ENCODE measurements at places on chromosomes 5 and 9.

GRCh38 chr9:101636247-101636646, 41.5 kb upstream of the PPP3R2 start:
- DNase-seq: no peak

GRCh38 chr5:10441992-10442435, 335 bp downstream of the ROPN1L start:
- DNase-seq: no peak

DNA sequence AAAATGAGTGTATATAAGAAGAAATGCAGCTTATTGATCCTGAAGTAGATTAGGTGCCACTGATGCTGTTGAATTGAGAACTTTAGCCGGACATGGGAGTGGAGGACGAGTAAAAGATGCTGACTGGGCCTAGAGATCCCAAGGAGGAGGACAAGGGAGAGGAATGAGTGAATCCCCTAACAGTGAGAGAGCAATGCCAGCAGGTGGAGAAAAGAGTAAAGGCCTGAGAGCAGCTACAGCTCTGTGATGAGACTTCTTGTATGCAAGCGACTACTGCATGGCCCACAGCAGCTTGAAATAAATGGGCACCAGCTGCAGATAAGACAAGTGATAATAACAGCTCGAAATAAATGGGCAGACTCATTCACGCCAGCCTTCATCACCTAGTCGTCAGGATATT, 44.5 kb upstream of the JMY start:
- no peak for DNase-seq

DNA sequence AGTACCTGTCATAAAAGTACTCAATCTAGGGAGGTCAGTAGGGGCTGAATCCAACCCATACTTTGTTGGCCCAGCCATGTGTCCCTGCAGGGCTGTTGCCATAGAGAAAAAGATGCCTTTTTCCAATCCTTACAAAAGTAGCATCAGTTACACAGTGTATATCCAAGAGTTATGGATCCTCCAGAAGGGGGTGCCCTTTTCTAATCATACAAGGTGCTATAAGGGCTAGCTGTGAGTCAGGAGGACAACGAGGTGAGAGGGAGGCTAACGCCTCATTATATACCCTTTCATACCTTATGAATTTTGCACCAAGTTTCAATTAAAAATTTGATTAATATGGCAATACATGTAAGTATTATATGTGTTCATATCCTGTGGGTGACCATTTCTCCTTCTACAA, 4.8 kb downstream of the KIAA0825 start:
- DNase-seq: peak; percentile 24

GRCh38 chr5:58439094-58439644, 20.7 kb downstream of the PLK2 start:
- DNase-seq: no peak

GRCh38 chr5:110547495-110547894, 179.0 kb downstream of the TMEM232 start:
- DNase-seq: no peak

DNA sequence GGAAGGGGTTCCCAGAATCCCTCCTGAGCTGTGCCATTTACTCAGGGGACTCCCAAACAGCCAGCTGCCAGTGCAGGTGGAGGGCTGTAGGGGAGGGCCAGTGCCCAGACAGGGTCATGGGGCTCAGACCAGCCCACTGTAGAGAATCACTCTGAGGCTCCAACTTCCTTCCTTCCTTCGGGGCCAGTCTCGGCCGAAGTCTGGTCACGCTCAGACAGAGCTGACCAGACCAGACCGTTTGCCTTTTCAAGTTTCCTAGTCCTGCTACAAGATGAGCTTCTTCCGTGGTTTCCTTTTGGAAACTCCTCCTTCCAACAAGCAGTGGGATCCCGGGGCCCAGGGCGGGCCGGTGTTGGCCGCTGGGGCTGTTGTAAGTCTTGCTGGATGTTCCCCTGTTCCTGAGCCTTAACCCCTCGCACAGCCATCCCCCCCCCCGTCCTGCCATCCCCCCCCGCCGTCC, 52.6 kb downstream of the SAR1B start:
- no peak for DNase-seq

DNA sequence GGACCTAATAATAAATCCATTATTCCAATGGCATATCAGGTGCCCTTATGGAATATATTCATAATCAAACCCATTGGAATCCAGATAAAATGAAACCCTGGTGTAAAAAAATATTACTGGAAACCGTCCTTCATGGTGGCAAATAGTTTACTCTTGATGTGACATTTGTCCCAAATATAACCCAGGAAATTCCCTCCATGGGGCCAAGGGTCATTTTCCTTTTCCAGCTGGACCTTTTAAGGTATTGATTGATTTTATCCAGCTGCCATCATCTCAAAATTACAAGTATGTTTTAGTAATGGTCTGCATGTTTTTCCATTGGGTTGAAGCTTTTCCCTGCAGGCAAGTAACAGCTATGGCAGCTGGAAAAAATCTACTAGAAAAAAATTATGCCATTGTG, 8.4 kb upstream of the UGT3A1 start:
- DNase-seq: no peak

- DNase-seq: no peak
Observed at GRCh38 chr5:126383246-126383645, 40.0 kb upstream of the GRAMD2B start.

DNA sequence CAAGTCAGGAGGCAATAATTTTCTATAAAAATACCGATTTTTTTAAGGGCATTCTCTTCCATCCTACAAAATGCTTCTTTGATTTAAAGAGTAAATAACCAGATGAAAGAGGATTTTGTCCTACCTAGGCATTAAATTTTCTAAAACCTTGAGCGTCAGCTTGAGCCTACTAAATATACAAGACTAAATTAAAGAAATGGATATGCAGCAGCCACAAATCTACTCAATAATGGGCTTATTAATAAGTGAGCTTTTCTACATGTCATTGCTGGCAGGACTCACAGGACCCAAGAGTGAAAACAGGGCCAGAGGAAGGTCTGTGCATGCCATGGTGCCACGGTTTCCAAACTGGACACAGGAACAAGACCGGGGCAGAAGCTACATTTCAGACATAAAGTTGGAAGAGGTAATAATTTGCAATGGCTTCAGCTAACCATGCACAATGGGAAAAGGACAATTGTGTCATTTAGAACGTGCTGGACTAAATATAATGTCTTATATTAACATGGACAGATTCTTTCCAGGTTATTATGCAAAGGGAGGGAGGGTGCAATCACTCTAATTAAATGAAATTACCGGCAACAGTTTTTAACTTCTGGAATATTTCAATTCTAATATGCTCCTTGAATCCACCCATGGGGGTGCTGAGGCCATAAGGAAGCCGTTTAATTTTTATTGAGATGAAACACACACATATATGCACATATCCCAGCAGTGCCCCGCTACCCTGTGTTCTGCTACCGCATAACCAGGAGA, 5.2 kb downstream of the WHRN start:
- no peak for DNase-seq

DNA sequence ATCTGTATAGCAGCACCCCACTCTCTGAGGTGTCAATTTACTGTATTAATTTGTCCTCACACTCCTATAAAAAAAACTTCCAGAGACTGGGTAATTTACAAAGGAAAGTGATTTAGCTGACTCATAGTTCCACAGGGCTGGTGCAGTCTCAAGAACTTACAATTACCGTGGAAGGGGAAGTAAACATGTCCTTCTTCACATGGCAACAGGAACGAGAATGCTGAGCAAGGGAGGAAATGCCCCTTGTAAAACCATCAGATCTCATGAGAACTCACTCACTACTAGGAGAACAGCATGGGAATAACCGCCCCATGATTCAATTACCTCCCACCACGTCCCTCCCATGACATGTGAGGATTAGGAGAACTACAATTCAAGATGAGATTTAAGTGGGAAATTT, 602.6 kb downstream of the MTRR start:
- DNase-seq: no peak

DNA sequence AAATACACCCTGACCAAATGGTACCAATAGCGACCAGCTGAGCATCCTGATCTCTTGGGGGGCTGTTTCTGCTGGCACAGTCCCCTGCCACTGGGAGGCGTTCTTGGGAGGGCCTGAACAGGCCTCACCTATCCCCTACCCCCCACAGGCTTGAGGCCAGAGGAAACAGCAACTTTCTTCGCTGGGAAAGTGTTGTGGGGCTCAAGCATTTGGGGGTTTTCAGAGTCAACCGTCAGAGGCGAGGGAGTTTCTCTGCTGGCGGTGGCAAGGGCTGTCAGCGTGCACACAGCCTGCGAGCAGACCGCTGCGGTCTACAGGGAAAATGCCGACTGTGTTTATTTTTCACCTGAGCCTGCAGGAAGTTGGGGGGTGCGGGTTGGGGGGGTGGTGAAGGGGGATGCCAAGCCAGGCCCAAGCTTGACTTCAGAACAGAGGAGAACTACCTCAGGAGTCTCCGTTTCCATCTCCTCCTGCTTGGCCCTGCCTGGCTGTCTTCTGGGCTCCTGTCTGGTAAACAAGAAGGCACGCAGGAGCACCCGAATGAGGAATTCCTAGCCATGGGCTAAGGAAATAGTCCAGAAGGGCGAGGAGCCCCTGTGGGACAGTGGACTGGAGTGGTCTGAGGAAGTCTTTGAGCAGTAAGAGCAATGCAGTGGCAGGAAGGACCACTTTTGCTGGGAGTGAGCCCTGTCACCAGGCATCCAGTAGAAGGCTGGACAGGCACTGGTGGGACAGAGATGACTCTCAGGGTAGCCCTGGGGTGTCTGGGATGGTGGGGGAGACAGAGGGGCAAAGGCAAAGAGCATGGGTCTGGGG, 18.1 kb downstream of the TCF7 start:
- DNase-seq: peak; percentile 91

GRCh38 chr5:139492700-139493192, 10.2 kb upstream of the STING1 start:
- DNase-seq: no peak

DNA sequence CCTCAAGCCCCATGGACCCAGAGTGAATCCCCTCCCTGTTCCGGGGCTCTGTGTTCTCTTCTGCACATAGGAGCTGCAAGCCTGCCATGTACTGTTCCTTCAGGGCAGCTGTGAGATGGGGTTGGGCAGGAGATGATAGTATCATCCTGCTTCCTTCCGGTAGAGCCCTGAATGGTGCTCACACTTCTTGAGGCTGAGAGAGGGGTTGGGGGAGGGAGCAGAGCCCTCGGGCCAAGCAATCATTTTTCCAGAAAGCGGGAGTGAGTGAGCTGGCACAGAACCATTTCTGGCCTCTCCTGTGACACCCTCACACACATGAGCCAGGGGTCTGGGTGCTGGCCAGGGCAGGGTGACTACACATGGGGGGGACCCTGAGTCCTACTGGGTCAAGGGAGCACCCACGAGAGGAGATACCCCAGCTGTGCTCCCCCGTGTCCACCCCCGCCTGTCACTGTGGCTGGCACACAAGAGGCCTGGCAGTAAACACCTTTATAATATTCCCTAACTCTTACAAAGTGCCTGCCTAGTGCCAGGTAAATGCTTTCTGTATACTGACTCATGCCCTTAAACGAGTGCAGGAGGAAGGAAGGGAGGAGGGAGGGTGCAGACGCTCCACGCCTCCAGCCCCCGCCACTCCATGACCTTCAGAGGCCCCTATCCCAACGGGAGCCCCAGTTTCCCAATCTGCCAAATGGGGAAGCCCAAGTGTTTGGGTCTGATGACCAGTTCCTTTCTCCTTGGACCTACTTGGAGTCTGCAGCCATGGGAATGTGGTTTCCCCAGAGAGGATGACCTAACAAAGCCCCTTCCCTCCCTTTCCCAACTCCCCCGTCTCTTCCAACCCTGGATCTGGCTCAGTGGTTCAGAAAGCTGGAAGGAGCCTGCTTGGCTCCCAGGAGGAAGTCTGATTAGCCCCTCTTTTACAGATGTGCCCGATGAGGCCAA, 15.5 kb downstream of the AKNA start:
- DNase-seq: peak; percentile 71

GRCh38 chr5:102747386-102748166, 7.5 kb upstream of the PAM start:
- no peak for DNase-seq

DNA sequence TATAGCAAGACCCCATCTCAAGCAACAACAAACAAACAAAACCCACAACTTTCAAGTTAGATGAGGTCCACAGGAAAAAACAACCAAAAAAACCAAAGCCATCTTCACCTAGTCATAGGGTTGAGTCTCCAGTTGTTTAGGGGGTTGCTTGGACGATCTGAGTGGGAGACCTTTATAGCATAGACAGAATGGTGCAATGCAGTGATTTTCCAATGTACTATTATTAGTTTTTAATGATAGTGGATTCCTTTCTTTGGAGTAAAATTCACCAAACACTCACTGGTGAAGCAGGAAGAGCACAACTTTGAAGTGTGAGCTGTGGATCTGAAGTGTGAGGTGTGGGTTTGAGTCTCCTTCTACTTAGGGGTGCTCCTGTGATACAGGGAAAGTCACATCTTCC, 67.0 kb upstream of the KLF9 start:
- DNase-seq: no peak

- no peak for DNase-seq
Observed at GRCh38 chr9:129567329-129567728, 53.6 kb downstream of the C9orf50 start.

- DNase-seq: no peak
Observed at GRCh38 chr9:127273326-127273725, 8.8 kb downstream of the GARNL3 start.

DNA sequence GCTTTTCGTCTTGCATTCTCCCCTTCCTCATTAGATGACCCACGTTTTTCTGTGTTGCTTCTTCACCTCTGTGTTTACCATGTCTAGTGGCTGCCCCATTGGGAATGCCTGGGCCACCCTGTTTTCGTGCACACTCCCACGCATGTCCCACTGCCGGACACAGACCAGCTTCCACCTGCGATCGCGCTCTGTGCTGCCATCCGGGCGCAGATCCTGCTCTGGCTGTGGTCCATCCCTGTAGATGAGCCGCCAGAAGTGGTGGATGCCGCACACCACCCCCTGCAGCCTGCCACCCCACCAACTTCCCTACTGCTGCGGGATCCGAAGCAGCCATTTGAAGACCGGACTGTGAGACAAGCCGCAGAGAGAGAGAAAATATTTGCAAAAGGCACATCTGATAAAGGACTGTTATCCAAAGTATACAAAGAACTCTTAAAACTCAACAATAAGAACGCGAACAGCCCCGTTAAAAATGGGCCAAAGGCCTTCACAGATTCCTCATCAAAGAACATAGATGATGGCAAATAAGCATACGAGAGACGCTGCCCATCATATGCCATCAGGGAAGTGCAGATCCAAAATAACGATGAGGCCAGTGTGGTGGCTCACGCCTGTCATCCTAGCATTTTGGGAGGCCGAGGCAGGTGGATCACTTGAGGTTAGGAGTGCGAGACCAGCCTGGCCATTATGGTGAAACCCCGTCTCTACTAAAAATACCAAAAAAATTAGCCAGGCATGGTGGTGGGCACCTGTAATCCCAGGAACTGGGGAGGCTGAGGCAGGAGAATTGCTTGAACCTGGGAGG, 163.7 kb downstream of the COL23A1 start:
- DNase-seq: no peak

Data from CD4-positive, alpha-beta T cell treated with Interleukin-4 for 1 hour (primary cell).